ENCODE measurements at places on chromosomes 1 and 21.
A peak's percentile ranks its signal among the peaks of the same experiment; 100 is the strongest.

DNA sequence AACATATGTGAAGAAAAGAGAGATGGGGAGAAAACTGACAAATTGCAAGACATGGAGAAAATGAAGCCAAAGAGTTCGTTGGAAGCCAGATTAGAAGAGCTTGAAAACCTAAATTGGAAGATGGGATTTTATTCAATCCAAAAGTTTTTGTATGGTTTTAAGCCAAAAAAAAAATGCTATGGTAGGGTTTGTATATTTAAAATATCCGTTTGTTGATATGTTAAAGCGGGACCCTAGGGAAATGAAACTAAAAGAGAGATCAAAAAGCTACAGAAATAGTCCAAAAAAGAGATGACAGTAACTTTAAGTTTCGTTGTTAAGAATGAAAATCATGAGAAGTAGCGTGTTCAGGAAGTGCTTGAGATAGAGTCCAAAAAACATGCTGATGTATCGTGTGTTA is 617.7 kb upstream of the ADGRL2 start:
- DNase-seq: no peak
- H3K4me3 ChIP-seq: no peak overlapping the region
- H3K27ac ChIP-seq: no peak overlapping the region
- H3K27me3 ChIP-seq: no peaks in the 10 kb centered on the region
- H3K4me1 ChIP-seq: no peaks in the 10 kb centered on the region
- H3K36me3 ChIP-seq: no peaks in the 10 kb centered on the region

DNA sequence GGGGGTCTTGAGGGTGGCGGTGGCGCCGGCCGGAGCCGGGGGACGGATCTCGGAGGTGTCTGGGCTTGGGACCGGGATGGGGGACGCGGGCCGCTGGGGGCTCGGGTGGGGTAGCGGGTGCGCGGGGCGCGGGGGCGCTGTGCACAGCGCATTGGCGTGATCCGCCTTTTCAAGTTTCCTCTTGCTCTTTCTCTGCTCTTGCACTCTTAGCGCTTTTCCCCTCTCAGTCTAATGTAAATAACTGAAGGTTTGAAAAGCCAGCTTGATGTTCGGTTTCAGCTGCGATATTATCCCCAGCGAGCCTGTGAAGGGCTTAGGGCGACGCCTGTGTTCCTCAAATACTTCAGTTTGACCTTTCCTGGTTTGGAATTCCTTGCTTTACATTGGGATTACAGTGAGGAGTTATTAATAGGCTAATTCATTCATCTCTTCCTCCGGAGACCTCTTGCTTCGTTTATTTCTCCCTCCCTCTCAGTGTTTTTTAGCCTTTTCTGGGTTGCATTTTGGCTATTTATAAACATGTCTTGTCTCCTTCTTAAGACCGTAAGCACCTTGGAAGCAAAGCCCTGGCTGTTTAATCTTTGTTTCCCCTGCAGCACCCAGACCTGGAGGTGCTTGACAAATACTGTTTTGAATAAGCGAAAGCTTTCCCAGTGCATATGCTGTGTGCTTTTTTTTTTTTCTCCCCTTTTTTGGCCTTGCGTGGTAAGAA is 693 bp downstream of the RAB4A start:
- DNase-seq: peak; percentile 59
- H3K4me1 ChIP-seq: peaks cover 36% of the 10 kb centered on the region
- H3K27ac ChIP-seq: peak overlapping the region; percentile 82
- peaks cover 7% of the 10 kb centered on the region for H3K27me3 ChIP-seq

DNA sequence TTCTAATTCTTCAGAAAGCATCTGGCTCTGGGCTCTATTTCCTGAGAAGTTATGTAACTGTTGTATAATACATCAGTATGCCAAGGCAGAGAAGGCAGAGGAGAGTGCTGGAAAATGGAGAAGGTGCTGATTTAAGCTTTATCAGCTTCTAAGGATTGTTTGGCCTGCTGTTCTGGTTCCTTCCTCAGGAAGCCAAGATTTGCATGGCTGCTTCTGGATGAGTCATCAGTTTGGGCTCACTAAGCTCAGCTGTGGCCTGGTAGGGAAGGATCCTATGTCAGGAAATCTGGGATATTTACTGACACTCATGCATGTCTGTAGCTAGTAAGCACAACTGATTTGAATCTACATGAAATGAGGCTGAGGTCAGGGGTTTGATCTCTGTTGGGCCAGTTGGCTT is 73.2 kb upstream of the ADGRL4 start:
- DNase-seq: no peak
- no peak overlapping the region for H3K4me3 ChIP-seq
- no peaks in the 10 kb centered on the region for H3K4me1 ChIP-seq
- no peaks in the 10 kb centered on the region for H3K36me3 ChIP-seq
- no peaks in the 10 kb centered on the region for H3K27me3 ChIP-seq

- DNase-seq: no peak
- H3K27me3 ChIP-seq: peaks cover 62% of the 10 kb centered on the region
- H3K4me3 ChIP-seq: no peak overlapping the region
- no peaks in the 10 kb centered on the region for H3K36me3 ChIP-seq
Measured at GRCh38 chr1:229402993-229403392, 30.9 kb downstream of the ACTA1 start.

- H3K4me3 ChIP-seq: no peak overlapping the region
- H3K4me1 ChIP-seq: peaks cover 4% of the 10 kb centered on the region
- DNase-seq: no peak
- H3K36me3 ChIP-seq: no peaks in the 10 kb centered on the region
Measured at GRCh38 chr1:175599212-175599705, 144.1 kb downstream of the TNR start.

Data from activated naive CD4-positive, alpha-beta T cell treated with anti-CD3 and anti-CD28 coated beads, Interleukin-2, amount 10 ng/mL, durations not matched to agents 7 days and 5 days (primary cell).